Mesenchymal stem cell (in vitro differentiated cells and primary cell): ENCODE measurements at places on chromosomes 13 and 19.

DNA sequence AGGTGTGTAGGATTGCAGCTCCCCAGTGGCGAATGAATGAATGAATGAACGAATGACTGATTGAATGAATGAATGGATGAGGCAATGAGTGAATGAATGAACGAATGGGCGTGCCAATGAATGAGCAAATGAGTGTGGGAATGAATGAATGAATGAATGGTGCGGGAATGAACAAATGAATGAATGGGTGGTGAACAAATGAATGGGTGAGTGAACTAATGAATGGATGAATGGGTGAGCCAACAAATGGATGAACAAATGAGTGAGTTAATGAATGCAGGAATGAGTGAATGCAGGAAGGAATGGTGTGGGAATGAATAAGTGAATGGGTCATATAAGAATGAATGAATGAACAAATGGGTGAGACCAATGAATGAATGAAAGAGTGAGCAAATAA lies 14.7 kb downstream of the ANKRD24 start:
- no peak for DNase-seq

GRCh38 chr13:41463838-41464602 lies 6.7 kb downstream of the RGCC start:
- DNase-seq, result no peak

GRCh38 chr13:110126391-110126961 lies 180.5 kb downstream of the COL4A1 start:
- DNase-seq, result peak; percentile 98

DNA sequence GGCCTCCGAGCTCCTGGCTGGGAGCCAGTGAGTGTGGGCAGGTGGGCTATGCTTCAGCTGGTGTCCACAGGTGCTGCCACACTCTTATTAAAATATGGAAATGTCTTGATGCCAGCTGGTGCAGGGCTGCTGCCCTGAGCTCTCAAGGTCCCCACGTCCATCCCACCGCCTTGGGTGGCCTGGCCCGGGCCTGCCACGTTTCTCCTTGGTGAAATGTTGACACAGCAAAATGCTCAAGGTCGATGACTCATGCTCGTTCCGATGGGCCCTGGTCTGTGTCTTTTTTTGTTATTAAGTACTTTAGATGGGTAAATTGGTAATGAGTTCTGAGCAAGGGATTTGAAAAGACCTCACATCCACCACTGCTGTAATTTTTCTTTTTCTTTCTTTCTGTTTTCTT lies 524.7 kb downstream of the MYO16 start:
- peak; percentile 84 for DNase-seq

- peak; percentile 99 for DNase-seq
Observed at GRCh38 chr19:38658462-38659306, 11.2 kb downstream of the ACTN4 start.

DNA sequence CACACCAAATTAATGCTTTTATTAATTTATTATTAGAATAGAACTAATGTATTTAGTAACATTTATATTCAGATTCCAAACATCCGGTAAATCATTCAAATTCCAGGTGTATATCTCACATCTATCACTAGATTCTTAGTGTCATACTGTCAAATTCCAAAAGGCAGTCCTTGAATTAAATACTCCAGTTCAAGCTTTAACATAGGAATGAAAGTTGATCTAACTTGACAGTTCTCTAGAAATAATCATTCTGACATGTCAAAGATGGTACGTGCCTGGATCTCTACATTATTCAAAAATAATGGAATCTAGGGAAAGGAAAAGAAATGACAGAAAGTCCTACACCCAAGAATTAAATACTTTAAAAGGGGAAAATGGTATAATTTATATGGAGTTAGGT lies 1161.5 kb downstream of the PCDH9 start:
- no peak for DNase-seq

DNA sequence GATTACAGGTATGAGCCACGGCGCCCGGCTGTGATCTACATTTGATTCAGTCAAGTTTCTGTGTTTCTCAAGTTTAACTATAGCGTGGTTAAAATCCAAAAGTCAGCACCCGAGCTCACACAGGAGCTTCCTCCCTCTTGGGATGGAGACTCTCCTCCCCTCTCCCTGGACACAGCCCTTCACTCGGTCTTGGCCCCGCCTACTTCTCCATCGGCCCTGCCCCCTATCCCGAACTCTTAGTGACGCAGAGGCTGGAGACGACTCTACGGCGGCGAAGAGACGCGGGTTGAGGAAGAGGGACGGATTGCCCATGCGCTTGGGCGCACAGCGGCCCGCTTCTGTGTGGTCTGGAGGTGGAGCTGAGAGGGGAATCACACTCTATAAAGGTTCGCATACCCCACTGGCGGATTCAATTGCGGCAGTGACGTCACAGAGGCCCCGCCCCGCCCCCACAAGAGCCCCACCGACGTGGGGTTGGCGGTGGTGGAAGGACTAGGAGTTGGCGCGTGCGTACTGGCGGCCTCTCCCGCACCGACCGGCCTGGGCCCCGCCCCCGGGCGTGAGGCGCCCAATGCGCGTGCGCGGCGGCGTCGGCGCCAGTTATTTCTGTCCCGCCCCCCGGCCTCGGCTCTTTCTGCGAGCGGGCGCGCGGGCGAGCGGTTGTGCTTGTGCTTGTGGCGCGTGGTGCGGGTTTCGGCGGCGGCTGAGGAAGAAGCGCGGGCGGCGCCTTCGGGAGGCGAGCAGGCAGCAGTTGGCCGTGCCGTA lies at the start of gene TRIM28:
TRIM28 (plus strand) TSS at position 239 of the 765 bp plus-strand sequence. CDS start 694 bp downstream, outside the sequence.
- peak; percentile 100 for DNase-seq

DNA sequence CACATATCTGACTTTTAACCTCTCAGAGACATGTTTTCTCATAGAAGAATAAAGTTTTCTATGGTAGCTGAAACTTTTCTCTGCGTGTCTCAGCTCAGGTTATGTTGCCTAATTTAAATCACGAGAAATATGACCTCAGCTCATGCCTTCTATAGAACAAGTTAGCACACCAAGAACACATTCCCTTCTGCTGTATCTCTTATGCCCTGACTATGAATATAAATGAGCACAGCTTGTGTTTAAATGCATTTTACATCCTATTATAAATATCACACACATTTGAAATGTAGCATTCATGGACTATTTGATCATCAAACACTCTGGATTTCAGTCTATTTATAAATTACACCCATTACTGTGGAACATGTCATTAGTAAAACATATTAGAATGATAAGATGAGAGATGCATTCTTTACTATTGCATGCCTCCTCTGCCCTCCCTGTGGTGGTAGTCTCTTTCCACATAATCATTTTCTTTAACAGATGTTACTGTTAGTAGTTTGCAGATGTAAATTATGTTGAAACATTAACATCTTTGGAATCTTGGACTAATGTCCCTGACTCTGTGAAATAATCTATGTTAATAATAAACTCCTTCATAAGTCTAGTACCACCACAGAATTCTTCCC lies 2044.9 kb upstream of the PCDH20 start:
- DNase-seq, result peak; percentile 24

- DNase-seq, result no peak
Observed at GRCh38 chr19:18310118-18310909, 12.6 kb downstream of the LSM4 start.

DNA sequence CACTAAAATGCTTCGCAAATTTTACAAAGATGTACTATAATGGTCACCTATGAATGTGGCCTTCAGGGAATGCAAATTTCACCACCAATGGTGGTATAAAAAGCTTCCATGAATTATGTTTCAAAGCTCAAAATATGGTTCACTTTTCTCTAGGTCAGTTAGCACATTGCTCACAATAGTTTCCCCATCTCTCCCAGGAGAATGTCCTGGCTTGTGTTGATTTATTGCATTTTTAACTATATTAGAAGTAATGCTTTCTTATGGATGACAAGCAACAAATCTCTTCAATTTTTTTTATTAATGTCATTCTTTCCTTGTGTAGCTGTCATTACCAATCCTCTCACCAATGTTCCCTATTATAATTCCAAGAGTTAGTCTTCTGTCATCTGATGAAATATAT lies 621.2 kb downstream of the TBC1D4 start:
- no peak for DNase-seq

DNA sequence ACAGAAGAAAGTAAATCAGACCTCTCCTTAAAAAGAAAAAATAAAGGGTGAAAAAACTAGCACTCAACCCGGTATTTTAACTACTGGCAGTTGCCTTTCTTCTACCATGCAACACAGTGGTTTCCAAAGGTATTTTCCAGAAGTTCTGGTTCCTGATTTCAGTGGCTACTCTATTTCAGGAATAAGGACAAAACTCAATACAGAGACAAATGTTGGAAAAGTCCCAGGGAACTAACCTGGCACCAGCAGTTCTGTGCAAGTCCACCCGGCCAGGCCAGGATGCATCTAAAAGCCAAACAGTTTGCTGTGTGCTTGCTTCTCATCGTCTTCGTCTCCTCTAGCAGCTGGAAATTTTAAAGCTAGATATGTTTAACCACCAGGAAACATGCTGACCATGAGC lies 52.5 kb downstream of the FOXO1 start:
- no peak for DNase-seq

DNA sequence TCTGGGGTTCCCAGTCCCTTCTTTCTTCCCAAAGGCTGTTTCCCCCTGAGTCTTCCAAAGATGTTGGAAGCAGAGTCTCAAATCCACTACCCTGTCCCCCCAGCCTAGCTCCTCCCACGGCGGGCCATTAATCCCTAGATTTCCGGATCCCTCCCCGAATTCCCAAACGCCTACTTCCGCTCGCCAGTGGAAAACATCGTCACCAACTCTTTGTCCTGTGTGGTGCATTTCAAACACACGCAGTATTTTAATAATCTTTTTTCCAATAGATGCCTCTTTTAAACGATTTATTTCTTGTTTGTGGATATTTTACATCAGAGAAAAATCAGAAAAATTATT lies 610 bp downstream of the ZNF791 start:
- DNase-seq, result peak; percentile 90

GRCh38 chr19:20259615-20260014 lies 92.6 kb downstream of the ZNF486 start:
- DNase-seq, result no peak

DNA sequence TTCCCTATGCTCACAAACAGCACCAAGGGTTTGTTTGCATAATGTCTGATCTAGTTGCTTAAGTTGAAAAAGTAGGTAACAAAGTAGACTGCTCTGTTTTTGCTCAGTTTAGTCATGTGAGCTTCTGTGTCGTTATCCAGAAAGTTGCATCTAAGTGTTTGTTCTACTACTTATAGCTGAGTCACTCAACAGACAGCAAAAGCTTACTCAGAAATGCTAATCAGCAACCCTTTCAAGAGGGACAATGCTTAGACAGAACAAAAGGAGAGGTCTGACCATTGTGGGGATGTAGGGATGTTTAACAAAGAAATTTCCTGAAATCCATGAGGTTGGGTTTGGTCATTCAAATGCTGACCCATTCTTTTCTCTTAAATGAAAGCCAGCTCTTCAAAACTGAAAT lies 106.4 kb downstream of the ATP8A2 start:
- DNase-seq, result peak; percentile 1

GRCh38 chr13:37241786-37242185 lies 136.3 kb upstream of the CSNK1A1L start:
- DNase-seq, result peak; percentile 9

DNA sequence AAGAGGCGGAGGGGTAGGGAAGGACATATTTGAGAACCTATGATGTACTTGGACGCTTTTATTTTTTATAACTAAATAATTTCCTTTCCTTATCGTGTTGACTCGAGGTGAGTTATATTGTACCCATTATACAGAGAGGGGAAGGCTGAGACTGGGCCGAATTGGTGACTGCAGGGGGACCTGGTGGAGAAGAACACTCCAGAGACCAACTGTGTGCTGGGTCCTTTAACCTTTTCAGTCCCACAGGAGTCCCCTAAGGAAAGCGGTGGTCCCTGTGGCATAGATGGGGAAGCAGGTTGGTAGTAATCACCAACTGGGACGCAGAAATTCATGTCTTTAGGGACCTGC lies 633 bp downstream of the MYH14 start:
- no peak for DNase-seq

DNA sequence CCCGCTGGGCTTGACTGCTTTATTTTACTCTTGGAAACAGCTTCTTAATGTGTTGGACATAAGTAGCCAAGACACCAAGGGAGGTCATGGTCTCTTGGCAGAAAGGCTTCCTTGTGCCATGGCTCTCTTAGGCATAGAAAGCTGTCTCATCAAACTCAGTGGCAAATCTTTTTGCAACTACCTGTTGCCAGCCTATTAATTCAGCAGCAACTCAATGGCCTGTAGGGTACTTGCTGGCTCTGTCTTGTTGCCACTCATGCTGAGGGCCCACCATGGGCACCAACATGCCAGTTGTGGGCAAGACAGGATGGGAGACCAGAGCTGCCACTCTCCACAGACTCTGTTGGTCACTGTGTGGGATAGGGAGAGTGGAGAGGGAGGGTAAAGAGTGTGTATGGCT lies 1209.4 kb downstream of the UQCRFS1 start:
- DNase-seq, result no peak

DNA sequence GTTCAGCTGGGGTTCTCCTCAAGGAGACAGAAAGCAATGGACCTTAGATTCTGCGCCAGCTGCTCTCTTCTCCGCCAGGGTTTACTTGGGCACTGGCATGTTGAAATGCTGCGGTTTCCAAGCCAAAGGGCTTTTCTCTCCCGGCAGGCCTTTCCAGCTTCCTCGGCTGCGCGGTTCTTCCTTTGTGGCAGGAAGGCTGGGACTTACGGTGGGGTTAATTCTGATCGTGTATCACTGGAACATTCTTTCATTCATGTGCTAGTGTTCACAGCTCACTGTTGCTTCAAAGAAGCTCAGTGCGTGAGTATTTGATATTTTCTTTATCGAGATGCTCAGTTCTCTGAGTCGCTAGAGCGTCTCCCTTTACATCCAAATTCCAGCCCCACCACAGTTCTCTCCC lies 723.2 kb downstream of the UQCRFS1 start:
- DNase-seq, result no peak

DNA sequence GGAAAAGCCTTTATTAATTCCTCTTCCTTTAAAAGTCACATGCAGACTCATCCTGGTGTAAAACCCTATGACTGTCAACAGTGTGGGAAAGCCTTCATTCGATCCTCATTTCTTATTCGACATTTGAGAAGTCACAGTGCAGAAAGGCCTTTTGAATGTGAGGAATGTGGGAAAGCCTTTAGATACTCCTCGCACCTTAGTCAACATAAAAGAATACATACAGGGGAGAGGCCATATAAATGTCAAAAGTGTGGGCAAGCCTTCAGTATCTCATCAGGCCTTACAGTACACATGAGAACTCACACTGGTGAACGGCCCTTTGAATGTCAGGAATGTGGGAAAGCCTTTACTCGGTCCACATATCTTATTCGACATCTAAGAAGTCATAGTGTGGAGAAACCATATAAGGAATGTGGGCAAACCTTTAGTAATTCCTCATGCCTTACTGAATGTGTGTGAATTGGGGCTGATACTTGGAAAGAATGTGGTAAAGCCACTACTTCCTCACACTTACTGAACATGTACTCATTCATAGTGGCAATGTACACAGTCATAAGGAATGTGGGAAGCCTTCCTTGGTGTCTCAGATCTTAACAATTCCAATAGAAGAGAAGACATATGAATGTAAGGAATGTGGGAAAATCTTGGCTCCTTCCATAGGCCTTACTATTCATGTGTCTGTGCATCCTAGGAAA lies 18.8 kb downstream of the ZNF559 start:
- DNase-seq, result no peak
